Stimulated activated CD4-positive, alpha-beta T cell treated with anti-CD3 and anti-CD28 coated beads, TNF-alpha, amount 100 ng/mL, for 4 hours (primary cell): ENCODE measurements at places on chromosomes 7 and 10.
A peak's percentile ranks its signal among the peaks of the same experiment; 100 is the strongest.

DNA sequence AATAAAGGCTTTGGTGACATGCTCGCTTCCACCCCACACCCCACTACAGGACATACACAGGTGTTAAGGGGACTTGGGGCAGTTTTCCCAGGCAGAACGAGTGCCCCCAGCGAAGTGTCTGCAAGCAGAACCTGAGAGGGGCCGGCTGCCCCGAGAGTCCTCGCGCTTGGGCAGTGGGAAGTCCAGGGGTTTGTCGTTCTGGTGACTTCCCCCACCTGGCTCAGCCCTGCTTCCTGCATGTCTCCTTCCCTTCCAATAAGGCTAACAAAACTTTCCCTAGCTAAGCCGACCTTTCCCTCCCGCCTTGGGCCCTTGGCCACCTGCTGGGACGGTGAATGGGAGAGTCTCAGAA lies 916 bp downstream of the VWA2 start:
- no peak for DNase-seq

DNA sequence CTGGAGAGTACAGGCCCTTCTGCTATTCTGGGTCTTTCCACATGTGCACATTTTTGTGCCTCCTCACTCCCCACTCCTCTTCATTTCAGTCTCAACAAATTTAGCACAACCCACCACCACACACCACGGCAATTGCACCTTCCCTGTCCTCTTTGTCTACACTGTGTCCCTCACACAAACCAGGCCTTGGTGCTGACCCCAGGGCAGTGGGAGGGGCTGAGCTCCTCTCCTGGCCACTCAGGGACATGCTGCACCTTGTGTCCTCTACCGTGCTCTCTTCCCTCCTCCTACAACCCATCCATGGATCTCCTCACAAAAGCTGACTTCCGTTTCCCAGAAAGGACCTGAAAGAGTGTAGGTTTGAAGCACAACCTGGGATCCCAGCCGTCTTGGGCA lies 90.9 kb upstream of the IKZF1 start:
- DNase-seq: no peak

DNA sequence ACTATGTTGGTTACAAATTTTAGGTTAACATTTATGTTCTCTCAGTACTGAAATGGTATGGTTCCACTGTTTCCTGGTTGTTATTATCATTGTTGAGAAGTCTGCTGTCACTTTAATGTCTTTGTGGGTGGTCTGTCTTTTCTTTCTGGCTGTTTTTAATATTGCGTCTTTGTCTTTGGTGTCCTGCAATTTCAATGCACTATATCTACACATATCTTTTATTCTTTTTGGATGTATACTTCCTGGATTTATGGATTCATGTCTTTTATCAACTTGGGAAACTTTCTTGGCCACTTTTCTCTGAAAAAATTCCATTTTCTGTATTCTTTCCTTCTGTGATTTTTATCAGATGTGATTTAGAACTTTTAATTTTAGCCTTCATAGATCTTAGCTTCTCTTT lies 250.2 kb downstream of the BUB3 start:
- no peak for DNase-seq

GRCh38 chr7:1883031-1883761 lies 213.1 kb downstream of the ELFN1 start:
- DNase-seq: no peak

GRCh38 chr7:8177109-8177933 lies 84.6 kb downstream of the ICA1 start:
- no peak for DNase-seq

DNA sequence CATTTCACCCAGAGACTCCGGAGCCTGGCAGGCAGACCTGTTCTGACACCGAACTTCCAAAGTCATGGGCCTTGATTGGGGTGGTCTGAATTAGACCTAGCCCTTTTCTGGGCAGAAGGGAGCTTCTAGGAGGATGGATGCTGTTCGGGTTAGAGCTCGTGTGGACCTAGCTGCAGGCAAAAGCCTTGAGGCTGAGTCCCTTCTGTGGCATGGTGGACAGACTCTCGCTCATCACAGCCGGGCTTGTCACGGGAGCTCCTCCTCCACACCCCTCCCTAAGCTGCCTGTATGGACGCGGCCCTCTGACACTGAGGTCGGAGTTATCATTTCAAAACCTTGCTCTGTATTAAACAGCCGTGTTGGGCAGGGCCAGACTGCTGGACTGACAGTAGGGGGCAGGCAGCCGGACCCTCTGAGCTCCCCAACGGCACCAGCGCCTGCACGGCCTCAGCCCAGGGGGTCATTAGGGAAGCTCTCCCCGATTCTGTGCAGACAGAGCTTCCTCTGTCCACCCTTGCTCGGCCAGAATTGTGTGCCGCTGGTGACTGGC lies 2.2 kb downstream of the IRF5 start:
- DNase-seq: no peak

DNA sequence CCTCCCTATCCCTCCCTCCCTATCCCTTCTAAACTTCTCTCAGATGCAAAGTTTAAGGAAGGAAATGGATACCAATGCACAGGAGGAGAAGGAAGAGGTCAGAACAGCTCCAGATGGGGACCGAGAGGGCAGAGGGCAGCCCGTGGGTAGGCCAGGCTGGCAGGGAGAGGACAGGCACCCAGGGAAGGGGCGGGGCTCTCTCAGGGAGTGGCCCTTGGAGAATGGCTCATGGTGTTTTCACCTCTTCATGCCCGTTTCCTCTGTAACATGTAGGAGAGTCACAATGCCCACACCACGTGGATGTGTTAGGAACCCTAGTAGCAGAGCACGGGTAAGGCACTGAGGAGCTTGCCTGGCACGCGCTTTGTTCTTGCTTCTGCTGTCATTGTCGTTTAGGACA lies 264.5 kb downstream of the CELF2 start:
- DNase-seq: no peak

DNA sequence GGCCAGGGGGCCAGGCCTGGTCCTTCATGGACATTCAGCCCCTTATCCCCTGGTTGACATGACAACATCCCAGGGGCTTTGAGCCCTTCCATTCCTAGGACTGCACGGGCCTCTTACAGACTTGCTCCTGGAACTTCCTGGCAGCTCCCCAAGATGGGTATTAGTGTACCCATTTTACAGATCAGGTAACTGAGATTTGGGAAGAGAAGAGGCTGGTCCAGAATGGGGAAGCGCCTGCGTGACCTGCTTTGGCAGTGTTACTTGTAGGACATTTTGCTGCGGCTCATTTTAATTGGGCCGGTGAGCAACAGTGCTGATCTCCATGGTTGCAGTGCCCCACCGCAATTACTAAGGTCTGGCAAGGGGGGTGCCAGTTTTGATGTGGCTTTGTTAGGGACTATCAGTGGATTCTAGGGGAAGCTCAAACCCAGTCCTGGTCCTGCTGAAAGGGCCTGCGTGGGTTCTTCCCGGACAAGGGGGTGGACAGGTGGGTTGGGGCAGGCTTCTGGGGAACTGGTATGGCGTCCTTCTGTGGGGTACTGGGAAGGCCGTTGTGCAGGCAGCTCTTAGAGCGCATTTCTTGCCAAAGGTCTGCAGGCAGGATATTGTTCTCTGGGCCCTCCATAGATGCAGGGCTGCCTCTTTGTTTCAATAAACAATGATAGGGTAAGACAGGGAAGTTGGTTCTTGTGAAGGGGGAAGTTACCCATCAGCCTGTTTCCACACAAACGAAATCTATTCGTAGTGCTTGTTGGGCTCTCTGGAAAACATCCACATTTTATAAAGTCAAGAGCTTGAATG lies 137.6 kb downstream of the RGS10 start:
- no peak for DNase-seq

GRCh38 chr10:14173706-14174594 lies 156.8 kb downstream of the FRMD4A start:
- DNase-seq: no peak

- DNase-seq: peak; percentile 51
These were observed 1.1 kb downstream of the HNRNPA2B1 start for GRCh38 chr7:26199301-26200037.

DNA sequence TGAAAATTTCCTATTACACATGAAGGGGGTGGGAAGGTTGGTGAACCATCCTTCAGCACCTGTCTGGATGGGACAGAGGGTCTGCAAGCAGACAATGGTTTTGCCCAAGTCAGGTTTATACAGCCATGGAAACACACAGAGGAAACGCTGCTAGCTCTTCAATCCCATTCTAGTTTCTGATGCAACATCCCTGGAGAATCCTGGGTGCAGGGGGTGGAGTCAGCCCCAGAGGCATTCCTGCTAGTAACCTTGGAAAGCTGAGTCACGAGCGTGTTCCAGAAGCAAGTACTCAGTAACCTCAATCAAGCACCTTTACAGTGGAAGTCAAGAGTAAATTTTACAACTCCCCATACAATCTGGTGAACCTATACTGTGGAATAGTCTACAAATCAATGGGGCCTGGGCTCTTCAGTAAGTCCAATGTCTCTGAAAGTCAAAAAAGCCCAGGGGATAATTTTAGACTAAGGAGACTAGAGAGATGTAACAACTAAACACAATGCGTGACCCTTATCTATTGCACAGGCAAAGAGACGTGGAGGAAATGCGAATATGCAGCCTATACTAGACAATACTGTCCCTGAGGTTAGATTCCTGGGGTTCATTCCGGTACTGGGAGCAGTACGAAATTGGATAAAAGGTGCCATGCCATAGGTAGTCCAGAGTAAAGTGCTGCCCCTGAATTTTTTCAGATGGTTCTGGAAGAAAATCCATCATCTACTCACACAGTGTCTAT lies 95.4 kb downstream of the ZRANB1 start:
- no peak for DNase-seq

- no peak for DNase-seq
These were observed 6.2 kb upstream of the ACHE start for GRCh38 chr7:100901921-100902332.

DNA sequence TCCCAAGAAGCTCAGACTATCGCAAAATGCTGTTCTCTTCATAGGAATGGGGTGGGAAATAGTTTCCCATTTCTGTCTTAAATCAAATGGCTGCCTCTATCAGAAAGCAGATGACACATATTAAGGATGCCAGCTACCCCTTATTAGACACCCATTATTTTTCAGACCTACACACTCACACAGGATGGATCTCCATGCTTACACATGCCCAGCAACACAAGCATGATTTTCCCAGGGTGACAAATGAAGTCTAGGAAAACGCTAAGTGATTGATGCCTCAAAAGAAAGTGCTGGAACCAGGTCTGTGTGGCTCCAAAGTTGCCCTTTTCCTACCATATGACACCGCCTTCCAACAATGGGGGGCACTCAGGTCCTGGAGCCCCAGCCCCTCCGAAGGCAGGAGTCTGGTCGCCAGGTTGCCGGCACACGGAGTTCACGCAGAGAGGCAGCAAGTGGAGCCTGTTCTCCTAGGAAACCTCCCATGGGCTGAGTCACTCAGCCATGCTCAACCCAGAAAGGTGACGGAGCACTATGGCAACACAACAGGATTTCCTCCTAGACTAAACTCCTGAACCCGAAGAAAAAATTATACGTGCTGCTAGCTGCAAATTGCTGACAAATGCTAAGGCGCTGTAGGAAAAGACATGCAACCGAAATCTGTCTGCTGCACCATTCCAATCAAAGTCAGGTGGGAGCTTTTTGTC lies 19.8 kb downstream of the VOPP1 start:
- no peak for DNase-seq

DNA sequence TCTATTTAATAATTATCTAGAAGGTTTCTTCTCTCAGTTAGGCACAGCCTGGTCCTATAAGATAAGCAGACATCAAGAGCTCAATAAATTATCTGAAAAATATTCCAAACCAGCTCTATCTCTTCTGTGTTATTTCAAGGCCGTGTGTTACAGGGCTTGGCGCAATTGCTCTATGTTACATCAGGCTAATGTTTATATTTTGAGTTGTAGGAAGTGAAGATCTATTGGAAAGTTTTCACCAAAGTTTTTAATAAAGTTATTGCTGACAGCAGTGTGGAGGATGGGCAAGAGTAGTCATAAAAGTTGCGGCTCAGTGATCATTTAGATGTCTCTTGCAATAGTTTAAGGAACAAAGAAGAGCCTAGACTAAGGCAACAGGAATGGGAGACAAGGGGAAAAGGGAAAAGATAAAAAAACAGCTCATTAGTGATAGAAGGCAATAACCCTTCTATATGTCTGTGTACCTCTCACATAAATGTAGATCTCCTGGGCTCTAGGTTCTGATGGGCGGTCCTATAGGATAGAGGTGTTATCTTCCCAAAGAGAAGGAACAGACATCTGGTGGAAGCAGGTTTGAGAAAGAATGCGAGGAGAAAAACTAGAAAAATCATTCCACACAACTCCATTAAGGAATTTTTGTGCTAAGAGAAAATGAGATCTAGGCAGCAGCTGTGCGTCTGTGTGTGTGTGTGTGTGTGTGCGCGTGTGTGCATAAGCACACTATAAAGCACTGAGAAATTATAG lies 5.9 kb upstream of the ANKRD7 start:
- DNase-seq: no peak

DNA sequence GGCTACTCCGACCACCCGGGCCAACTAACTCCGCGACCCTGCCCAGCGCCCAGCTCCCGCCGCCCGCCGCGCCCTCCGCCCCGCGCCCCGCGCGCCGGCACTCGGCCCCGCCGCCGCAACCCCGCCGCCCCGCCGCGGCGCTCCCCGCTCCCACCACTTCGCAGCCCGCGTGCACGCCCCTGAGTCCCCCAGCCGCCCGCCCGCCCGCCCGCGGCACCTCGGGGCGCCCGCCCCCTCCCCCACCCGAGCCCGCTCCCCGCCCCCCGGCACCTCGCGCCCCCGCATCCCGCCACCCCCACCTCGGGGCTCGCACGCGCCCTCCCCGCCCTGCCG lies 598 bp downstream of the JAZF1 start:
- no peak for DNase-seq

GRCh38 chr7:24970676-24971075 lies 9.3 kb downstream of the OSBPL3 start:
- DNase-seq: no peak

DNA sequence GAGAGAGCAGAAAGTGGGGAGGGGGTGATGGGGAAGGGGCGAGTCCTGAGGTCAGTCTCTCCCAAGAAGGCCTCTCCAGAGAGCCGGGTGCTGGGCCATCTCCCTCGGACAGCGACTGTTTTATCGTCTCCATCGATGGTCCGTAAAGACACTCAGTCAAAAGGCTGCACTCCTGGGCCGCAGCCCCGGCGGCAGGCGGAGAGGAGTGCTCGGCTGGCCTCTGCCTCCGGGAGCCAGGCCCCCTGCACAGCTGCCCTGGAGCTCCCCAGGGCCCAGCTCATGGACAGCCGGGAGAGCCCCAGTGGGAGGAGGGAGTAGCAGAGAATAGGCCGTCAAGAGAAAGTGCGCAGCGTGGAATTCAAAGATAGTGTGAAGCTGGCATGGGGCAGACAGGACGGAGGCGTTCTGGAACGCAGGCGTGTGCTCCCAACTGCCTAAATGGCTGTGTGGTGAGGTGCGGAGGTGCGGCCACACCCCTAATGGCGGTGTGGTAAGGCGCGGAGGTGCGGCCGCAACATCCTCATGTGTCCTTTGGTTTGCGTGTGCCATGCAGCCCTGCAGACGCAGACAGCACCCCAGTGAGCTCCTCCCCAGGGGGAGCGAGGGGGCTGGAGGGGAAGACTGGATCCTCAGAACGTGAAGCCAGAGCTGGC lies 477.5 kb upstream of the FOXK1 start:
- DNase-seq: peak; percentile 15

GRCh38 chr10:124319926-124320391 lies 98.8 kb downstream of the OAT start:
- DNase-seq: no peak

DNA sequence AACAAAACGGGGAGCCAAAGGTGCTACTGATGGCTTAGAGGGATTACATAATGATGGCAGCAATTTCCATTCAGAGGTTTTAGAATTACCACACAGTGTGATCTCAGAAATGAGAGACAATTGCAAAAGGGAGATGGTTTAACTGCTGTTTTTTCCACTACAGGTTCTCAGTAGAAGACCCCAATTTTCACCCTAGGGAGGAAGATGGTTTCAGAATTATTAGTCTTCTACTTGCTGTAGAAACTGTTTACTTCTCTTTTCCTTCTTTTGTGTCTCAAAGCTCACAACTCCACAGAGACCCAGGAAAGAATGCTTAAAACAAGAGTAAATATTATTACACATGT lies 226.5 kb downstream of the INHBA start:
- DNase-seq: no peak
